ENCODE measurements at places on chromosomes 1 and 21.

DNA sequence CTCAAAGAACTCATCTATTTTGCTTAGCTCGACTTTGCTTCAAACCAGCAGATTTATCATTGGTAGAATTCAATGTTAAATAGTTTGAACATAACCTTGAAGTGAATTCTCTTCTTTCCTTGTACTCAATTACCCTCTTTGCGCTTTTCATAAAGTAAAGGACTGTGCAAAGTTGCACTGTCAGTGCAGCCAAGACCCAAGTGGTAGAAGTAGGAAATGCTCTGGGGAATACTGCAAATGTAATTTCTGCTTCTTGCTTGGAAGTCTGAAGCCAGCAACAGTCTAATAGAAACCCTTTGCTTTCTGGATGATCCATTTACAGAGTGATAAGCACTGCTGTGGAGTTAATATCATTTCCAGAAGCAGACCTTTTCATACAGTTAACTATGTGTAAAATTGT, 936.7 kb upstream of the TMPRSS15 start:
- no peak for DNase-seq

GRCh38 chr1:156707417-156708217, 2.2 kb upstream of the CRABP2 start:
- DNase-seq: no peak

- DNase-seq: no peak
Measured at GRCh38 chr21:24339406-24339805, 1267.9 kb downstream of the MRPL39 start.

DNA sequence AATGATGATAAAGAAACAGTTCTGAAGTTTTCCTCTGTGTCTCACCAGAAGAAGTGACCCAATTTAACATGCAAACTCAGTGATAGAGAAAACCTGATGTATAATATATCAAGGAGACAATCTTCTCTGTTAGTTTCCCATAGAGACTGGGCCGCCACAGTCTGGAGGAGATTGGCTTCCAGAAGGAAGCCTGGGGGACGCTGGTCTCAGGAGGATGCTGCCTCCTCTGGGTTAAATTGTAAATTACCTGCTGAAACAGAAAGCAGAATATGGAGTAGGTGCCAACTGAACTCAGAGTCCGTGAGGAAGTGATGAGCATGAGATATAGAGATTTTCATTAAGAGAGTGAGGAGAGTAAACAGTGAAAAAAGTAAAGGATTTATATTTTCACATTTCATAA, 15.8 kb downstream of the OR14I1 start:
- DNase-seq: peak; percentile 12

DNA sequence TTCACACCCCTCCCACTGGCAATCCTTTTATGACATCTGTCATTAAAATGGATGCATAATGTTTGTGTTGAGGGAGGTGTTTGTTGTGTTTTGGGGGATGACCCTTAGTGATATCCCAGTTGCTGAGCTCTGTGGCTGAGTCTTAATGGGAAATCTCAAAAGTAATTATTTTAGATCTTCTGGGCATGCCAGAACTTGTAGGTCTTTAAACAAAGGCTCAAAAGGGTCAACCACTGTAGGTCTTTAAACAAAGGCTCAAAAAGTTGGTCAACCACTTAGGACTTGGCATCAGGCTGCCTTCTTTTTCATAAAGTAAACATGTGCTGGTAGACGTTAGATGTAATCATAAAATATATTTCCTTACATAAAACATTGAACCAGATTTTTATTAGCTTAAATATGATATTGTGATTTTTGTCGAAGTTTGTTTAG, 78.0 kb downstream of the CDC14A start:
- no peak for DNase-seq

DNA sequence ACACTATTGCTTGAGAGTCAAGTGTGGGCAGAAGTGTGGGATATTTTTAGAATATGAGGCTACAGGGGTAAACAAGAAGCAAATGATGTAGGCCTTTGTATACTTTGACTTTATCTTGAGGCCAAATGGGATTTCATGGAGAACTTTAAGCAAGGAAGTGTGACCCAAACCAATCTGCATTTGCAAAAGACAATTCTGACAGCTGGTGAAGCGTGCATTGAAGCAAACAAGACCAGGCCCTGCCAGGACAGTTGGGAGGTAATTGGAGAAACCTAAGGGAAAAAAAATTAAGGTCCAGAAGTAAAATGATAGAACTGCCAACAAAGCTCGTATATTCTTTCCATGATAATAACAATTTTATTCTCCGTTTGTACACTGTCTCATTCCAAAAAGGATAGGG, 168.3 kb downstream of the TM2D1 start:
- DNase-seq: no peak

DNA sequence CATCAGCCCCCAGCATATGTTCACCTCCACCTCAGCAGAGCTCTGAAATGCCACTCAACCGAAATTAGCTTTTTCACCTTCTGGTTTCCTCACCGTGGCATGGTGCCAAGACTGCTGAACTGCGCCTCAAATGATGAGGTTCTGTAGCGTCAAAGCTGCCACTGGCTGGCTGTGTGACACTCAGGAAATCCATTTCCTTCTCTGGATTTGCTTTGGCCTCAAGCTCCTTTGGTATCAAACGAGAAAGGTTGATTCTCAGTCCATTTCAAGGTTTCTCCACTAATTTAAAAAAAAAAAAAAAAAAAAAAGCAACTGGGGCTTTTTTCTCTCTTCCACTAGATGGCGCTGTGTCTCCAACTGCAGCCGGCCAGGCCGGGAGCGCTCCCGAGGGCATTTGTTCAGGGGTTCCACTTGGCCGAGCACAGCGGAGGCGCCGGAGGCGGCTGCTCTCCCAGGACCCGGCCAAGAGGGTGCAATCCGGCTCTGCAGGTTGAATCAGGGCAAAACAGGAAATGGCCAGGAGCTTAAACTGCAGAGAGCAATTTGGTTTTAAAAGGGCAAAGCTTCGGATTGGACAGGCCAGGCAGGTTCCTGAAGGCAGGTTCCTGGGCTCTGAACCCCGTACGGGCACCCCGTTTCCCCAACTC, 26.5 kb upstream of the PLA2G2C start:
- peak; percentile 51 for DNase-seq

DNA sequence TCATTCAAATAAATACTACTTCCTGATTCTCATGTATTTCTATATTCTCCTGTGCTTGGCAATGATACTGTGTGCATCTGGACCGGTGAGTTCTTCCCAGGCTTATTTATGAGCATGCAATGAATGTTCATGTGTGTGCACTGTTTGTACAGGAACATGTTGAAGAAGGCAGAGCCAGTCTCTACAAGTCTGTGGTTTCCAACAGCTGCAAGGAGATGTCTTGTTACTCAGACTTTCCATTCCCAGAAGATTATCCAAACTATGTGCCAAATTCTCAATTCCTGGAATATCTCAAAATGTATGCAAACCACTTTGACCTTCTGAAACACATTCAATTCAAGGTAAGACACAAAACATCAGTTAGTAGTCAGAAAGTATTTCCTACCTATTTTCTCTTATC, 19.1 kb downstream of the FMO1 start:
- no peak for DNase-seq

GRCh38 chr1:60274422-60275290, 201.1 kb upstream of the C1orf87 start:
- no peak for DNase-seq

DNA sequence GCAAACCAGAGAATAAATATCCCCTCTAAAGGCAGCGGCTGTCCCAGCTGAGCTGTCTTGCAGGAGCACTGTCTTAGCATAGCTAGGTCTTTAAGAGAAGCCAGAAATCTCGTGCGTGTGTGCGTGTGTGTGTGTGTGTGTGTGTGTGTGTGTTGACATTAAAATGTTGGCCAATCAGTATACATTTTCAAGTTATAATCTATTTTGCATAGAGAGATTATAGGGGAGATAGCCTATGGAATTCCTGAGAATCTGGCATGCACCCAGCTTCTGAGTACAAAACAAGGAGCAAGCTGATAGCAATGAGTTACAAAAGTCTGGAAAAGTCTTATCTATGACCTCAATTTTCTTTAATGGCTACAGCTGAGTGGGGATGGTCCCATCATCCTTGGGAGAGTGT, 17.7 kb downstream of the METTL13 start:
- DNase-seq: no peak

- DNase-seq: no peak
Measured at GRCh38 chr1:10283318-10283984, 73.1 kb downstream of the KIF1B start.

DNA sequence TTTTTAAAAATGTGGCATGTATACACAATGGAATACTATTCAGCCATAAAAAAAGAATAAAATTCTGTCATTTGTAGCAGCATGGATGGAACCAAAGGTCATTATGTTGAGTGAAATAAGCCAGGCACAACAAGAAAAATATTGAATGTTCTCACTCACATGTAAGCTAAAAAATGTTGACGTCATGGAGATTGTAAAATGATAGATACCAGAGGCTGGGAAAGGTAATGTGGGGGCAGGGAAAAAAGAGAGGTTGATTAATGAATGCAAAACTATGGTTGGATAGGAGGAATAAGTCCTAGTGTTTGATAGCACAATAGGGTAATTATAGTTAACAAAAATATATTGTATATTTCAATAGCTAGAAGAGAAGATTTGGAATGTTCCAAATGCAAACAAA, 89.1 kb upstream of the SLC35F3 start:
- no peak for DNase-seq

DNA sequence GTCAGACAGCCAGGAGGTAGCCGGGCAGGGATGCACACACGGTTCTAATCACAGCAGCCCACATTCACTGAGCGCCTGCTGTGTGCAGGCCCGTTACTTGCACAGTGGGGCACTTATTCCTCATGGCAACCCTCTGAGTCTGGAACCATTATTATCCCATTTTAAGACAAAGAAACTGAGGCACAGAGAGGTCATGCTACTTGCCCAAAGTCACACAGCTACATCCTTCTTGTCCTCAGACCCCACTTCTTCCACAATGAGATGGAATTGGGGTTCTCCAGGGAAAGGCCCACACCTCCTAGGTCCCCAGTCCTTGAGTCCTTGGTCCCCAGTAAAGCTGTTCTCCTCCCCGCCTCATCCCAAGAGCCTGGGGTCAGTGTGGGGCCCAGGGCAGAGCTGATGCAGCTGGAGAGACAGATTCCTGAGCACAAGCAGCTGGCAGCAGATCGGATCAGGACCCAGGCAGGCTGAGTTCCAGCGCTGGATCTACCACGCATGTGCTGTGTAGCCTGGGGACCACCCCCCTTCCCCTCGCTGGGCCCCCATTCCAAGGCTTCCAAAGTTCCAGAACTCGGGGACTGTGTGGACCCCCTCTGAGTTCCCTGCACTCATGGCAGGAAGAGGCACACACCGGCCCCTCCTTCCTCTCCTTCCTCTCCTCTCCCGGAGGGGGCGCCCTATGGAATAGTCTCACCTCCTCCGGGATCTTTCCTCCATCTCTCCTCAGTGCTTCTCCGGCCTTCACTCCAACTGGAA, 393.4 kb downstream of the MATN1 start:
- no peak for DNase-seq

DNA sequence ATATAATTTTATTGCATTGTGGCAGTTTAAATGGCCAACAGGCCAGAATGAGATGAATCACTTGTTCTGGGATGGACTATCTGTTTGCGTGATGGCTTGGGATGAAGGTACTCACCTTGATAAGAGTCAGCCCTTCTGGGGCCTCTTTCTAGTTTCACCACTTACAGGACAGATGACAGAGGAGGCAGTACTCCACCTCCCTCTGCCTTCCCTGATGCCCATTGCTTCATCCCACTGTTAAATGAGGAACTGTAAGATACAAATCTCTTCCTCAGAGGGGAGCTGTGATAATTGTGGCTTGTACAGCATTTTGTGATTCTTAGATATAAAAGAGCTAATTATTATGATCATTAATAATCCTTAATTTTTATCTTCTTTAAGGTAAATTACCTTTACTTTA, 3.7 kb upstream of the TCHH start:
- no peak for DNase-seq

GRCh38 chr1:167819849-167820683, 93.9 kb downstream of the ADCY10 start:
- no peak for DNase-seq

DNA sequence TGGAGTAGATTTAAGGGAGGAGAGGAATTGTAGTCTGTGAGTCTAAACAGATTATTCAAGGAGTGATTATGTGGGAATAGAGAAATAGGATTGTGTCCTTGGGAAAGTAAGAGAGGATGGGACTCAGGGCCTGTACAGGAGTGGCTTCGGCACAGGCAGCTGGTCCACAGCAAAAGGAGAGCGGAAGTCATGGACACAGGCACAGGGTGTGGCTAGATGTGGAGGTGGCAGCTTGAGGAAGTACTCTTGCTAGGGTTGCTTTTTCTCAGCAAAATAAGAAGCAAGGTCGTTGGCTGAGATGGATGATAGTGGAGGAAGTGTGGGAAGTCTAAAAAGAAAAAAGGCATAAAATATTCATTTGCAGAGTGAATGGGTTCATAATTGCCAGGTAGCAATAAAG, 18.5 kb upstream of the ZNF648 start:
- no peak for DNase-seq

DNA sequence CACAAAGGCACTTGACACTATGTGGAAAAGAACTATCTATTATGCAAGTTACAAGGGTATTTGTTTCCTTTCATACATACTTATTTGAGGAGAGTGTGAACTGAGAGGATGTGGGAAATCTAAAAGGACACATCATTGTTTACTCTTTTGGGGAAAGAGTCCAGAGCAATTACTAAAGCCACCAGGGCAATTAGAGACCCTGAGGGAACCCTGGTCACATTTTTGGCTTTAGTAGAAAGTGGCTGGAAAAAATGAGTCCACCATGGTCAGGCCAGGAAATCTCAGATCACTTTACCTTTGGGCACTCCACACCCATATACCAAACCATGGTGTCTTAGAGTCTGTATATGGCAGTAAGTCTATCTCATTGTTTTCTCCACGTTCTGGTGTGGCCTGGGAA, 243.3 kb downstream of the HLX start:
- DNase-seq: no peak

DNA sequence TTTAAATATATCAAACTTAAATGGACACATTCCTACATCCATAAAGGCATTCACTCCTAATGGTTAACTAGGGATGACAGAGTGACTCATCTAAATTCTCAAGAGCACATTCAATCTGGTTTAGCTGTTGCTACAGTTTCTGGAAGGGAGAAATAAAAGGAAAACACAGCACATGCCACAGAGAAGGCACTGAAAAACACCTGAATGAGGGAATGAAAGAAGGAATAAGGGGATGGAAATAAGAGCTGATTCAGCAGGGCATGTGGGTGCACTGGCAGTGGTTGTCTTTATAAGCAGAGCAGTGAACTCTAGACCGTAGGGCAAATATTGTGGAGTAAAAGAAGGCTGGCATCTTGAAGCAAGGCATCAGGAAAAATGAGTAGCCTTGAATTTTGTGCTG, 79.3 kb downstream of the LHX4 start:
- DNase-seq: no peak

DNA sequence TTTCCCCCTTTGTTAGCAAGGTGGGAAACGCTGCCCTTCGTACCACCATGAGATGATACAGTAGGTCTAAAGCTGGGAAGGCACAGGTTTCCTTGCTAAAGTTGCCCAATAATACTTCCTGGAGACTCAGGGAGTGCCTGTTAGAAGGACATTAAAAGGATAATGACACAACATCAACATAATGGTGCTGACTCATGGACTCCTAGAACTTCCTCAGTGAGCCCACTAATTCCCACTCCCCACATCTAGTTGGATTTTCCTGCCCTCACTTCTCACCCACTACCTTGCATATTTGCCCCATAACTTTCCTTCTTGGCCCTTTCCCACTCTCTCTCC, 17.5 kb downstream of the CFAP45 start:
- no peak for DNase-seq

Data from CD4-positive, alpha-beta T cell treated with Interferon alpha-2 for 1 hour (primary cell).